ENCODE measurements at places on chromosomes 3 and 15.

GRCh38 chr3:104960579-104960978 lies 406.1 kb upstream of the ALCAM start:
- peak; percentile 35 for DNase-seq

- peak; percentile 56 for DNase-seq
Measured at GRCh38 chr15:55909036-55909811, 84.2 kb downstream of the NEDD4 start.

DNA sequence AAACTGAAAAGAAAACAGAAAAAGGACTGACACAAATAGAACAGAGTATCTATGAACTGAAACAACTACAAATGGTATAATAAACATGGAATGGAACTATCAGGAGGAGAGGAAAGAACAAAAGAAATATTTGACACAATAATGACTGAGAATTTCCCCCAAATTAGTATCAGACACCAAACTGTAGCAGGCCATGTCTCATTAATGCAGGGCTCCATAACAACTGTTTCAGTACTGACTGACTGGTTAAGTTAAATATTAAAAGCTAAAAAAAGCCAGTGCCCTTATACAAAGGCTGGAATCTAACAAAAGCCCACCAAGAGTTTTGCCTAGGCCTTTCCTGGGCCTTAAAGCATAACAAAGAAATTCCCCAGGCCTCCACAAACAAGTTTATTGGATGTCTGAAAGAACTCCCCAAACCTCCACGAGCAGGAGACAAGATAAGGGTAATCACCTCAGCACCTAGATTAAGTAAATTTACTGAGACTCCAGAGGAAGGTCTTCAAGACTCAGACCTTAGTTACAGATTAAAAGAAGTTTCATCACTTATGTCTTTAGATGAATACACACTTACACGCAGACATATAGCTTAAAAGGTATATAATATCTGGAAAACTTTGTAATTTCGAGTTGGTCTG lies 45.7 kb downstream of the KPNA1 start:
- DNase-seq = no peak

DNA sequence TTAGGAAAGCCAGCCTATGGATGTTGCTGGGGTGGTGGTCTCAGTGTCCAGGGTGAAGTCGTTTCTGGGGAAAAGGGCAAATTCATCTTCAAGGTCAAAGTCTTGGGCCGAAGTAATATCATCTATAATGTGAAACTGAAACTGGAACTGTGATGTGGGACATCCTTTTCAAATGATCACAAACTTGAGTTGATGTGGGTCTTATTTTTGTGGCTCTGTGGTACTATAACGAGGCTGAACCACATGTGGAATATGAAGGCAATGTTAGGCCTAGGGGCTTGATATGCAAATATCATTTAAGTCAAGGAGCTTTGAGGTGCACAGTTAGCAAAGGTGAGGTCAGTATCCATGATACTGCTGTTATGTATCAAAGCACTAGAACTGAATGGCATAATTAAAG lies 1.5 kb upstream of the CD200R1L start:
- no peak for DNase-seq

GRCh38 chr3:36493051-36493450 lies 112.7 kb downstream of the STAC start:
- no peak for DNase-seq

DNA sequence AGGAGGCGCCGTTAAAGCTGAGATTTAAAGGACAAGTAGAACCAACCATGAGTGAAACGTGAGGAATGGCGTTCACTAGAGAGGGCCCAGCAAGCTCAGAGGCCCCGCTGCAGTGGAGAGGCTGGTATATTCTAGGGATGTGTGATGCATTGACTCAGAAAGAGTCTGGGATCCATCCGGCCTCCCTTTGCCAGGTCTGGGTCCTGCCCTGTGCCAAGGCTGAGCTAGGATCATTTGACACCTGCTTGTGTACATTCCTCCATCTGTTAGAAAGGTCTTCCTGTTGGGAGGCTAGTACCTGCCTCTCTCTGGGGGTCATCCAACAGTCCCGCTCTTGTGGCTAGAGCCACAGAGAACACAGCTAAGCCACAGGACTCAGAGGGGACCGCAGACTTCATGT lies 28.4 kb downstream of the CA12 start:
- no peak for DNase-seq

DNA sequence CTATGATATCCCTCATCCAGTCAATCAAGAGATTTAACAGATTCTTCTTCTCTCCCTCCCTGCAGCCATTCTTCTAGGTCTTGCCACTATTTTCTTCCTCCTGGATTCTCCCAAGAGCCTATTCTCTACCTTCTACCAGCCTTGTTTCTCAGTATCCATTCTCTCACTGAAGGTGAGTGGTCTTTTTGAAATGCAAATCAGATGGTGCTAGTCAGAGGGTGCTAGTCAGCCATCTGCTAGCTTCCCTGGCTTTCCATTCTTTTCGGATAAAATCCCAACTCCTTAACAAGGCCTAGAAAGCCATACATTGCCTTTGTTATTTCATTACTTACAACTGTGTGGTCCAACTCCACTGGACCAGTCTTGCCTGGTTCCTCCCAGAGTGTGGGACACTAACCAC lies 734.3 kb upstream of the CFAP20DC start:
- no peak for DNase-seq

GRCh38 chr3:196232882-196233251 lies 16.5 kb downstream of the SLC51A start:
- no peak for DNase-seq

- no peak for DNase-seq
Measured at GRCh38 chr3:144181062-144181461, 209.4 kb downstream of the DIPK2A start.

- DNase-seq = peak; percentile 60
Measured at GRCh38 chr3:13574798-13575451, 26.0 kb downstream of the FBLN2 start.

DNA sequence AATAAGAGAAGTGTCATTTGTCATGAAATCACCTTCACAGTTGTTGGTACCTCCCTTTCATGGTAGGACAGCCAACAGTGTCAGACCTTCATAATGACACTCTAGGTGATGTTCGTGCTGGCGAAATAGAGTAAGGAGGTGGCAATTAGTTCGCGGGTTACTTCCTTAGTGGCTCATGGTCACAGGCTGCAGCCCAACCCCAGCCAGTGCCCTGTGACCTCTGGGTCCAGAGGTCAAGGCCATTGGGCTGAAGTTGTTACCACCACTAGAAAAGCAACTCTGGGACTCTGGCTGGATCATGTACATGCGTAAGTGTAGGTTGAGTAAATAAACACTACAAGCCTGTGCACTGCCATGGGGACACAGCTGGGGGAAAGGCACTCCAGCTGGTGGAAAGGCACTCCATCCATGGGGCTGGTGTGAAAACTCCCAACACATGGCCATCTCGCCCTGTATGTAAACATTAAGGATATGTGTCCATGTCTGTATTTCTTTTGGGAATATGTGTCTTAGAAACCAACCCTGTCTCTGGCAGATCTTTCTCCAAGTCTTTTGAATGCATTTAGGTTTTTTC lies 106.7 kb downstream of the RYK start:
- DNase-seq = no peak

GRCh38 chr3:17313746-17314145 lies 428.7 kb downstream of the TBC1D5 start:
- no peak for DNase-seq

DNA sequence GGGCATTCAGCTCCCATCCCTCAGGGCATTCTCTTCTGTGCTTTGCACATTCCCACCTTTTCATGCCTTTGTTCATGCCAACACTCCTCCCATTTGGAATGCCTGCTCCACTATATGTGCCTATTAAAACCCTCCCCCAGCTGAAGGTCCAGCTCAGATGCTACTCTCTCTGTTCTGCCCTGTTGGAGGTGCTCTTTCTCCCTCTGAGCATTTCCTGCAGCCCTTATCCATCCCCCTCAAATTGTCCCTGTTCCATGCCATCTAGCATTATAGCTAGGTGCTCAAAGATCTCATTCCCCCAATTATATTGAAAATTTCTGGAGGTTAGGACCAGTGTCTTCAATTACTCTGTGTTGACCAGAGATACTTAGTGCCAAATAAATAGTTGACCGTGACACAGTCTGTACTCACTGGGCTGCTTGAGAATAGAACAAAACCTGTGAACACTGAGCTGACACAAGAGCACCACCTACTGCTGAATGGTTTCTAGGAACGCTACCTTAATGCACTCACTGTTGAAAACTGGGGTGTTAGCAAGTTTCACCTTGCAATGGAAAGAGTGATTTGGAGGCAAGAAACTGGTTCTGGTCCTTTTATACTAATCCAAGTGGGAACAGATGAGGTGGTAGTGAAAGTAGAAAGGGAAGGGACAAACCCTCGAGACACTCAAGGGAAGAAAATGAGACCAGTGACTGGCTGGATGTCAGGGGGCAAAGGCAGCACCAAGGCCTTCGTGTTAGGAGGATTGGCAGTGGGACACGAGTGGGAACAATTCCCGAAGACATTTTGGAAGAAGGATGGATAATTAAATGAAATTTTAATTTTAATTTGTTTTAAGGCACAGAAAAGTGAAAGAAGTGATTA lies 289.8 kb upstream of the ROPN1 start:
- peak; percentile 45 for DNase-seq

- no peak for DNase-seq
Measured at GRCh38 chr3:44442596-44443309, 34.7 kb downstream of the ZNF445 start.

DNA sequence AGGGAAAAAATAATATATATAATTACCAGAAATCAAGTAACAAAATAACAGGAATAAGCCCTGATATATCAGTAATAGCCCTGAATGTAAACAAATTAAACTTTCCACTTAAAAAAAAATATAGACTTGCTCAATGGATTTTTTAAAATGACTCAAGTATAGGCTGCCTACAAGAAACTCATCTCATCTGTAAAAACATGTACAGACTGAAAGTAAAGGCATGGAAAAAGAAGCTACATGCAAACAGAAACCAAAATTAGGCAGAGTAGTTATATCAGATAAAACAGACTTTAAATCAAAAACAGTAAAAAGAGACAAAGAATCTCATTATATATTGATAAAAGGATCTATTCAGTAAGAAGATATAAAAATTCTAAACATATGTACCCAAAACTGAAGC lies 82.4 kb upstream of the STT3B start:
- no peak for DNase-seq

- DNase-seq = no peak
Measured at GRCh38 chr15:88493844-88494243, 26.3 kb downstream of the MRPS11 start.

DNA sequence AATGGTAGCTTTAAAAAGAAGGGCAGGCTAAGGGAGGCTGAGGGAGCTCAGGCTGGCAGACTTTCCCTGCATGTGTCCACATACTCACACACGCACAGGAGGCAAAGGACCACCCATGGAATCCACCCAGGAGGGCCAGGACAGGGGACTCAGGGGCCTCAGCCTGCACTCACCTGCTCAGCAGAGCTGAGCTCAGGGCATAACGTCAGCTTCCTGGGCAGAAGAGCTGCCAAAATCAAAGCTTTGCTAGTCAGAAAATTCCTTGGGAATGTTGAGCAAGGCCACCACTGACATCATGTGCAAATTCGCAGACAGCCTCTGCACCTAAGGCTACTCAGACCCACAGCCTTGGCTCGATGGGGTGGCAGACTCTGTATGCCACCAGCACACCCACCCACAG lies 16.4 kb upstream of the ALAS1 start:
- DNase-seq = peak; percentile 36

- no peak for DNase-seq
Measured at GRCh38 chr15:58383876-58384275, 47.9 kb upstream of the LIPC start.

DNA sequence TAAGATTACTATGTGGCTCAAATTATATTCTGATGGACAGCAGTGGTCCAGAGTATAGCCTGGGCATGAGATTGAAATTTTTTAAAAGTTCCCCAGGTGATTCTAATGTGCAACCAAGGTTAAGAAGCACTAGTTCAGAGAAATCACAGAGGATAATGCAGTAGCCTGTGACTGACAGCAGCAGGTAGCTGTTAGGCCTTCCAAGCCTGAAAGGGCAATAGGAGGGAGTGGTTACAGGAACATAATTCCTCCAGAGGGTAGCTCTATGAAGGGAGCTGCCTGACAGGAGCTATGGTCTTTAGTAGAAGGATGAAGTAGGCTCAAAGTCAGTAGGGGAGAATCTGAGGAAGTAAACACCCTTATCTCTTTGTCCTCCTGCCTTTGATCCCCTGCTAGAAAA lies 342.9 kb upstream of the PPP2R3A start:
- DNase-seq = no peak

DNA sequence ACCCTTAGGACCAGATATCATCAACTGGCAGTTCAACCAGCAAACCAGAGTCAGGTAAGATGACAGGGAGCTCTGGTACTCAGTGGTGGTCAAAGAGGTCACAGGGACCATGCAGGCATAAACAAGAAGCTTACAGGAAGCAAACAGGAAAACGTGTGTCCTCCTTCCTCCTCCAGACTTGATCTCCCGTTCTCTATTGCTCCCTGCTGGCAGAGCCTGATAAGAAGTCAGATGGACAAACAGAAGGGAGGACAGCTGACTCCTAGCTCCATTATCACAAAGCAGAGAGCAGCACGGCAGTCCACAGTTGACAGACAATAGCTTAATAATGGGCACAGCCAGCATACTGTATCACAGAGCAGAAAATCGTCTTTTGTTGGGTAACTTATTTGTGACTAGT lies 156.5 kb upstream of the SLC2A2 start:
- DNase-seq = peak; percentile 65

DNA sequence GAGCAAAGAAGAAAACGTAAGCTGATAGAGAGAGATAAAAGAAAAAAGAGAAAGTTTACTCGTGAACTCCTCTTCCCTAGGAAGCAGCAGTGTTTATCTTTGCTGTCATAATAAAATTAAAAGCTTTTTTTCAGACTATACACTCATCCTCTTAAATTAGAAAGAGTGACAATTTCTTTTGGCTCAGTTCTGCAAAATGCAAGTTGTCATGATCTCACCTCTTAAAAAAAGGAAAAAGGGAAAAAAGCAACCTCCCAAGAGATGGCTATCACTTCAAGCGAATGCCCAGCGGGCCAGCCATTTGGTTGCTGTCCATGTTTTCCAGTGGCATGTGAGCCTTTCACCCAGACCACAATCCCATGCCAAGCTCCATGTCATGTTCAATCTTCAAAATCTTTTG lies 7.0 kb upstream of the THBS1 start:
- DNase-seq = no peak

DNA sequence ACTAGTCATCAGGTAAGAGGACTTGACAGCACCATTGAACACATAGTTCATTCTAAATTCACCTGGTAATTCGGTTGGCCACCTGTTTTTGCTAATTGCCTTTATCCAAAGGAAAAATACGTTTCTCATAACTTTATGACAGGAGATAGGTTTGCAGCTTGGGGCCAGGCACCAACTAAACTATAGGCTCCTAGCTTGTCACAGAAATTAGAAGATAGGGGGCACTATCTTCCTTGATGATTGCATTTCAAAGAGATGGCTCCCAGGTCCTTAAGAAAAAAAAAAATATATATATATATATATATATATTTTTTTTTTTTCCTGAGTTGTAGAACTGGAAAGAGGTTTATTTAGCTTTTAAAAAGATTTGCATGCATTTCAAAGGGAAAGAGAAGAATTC lies 563.6 kb downstream of the NAALADL2 start:
- no peak for DNase-seq

GRCh38 chr15:62324382-62324781 lies 159.3 kb upstream of the C2CD4B start:
- DNase-seq = no peak

GRCh38 chr3:30984855-30985749 lies 90.6 kb upstream of the GADL1 start:
- no peak for DNase-seq
